Activated naive CD4-positive, alpha-beta T cell treated with anti-CD3 and anti-CD28 coated beads, Interleukin-2, amount 50 U/mL, for 72 hours (primary cell): ENCODE measurements at places on chromosomes 1 and 21.

DNA sequence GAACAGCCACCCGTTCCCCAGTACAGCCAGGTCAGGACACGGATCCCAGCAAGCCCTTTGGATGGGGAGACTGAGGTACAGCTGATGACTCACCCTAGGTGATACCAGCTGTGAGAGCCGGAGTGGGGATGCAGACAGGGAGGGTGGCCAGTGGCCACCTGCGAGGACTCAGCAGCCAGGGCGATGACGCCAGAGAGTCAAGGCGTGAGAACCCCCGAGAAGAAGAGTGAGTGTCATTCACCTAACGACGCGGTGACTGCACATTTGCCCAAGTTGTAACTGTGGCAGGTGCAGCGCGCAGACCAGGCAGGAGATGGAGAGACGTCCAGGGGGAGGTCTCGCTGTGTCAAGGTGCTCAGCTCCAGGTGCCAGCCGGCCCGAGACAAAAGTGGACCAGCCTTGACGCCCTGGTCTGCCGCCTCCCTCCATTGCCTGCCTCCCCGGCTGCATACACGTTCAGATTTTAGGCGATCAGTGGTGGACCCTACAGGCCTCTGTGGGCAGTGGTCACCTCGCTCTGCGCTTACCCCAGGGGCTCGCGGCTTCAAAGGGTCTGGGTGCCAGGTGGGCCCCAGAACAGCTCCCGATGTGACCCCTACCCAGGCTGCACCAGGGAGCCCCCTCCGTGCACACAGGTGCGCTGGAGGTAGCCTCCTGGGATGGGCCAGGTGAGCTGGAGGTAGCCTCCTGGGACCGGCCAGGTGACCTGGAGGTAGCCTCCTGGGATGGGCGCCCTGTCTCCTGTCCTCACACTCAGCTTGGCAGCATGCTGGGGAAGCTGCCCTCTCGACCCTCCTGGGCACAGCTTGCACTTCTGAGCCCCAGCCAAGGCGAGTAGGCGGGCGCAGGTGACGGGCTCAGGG is 11.9 kb downstream of the LRRC3 start:
- DNase-seq: no peak

DNA sequence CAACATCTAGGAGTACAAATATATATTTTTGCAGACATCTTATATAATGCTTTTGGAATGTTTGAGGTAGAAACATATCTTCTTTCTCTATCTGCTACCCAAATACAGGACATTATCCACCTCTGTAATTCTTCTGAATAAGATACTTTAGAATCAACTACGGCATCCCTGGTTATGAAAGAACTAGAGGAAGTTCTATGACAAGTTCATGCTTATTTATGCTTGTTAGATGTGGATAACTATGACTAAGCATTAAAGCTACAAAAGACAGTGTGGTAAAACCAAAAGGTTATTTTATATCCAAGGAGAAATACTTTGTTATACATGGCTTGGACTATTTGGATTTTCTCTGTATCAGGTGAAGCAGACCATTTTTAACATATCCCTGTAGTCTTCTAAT is 894.0 kb downstream of the KCNT2 start:
- no peak for DNase-seq

DNA sequence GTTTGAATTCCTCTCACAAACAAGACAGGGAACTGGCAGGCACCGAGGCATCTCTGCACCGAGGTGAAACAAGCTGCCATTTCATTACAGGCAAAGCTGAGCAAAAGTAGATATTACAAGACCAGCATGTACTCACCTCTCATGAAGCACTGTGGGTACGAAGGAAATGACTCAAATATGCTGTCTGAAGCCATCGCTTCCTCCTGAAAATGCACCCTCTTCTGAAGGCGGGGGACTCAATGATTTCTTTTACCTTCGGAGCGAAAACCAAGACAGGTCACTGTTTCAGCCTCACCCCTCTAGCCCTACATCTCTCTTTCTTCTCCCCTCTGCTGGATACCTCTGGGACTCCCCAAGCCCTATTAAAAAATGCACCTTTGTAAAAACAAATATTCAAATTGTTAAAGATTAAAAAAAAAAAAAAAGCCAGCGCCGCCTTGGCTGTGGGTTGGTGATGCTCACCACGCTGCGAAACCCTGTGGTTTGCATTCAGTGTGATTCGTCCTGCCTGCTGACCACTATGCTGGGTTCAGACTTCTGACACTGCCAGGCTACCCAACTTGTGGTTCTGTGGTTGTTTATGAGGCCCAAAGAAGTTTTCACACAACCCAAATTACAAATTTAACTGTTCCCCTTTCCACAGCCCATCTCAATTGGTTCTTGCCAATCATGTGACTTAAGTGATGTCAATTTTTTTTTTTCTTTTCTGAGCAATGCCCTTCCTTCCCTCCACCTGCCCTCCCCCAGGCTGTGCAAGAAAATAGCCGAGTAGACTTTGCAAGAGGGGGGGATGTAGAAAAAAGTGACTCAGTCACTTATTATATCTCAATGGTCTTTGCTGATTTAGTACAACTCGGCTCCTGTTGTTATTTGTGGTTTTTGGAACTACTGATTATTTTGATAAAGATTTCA is at the start of gene RUNX1:
TSS of gene RUNX1 (minus strand) at position 597 of the 912 bp plus-strand sequence.
- DNase-seq: peak; percentile 89

GRCh38 chr1:89277725-89278124 is 5.1 kb upstream of the GBP5 start:
- DNase-seq: no peak

DNA sequence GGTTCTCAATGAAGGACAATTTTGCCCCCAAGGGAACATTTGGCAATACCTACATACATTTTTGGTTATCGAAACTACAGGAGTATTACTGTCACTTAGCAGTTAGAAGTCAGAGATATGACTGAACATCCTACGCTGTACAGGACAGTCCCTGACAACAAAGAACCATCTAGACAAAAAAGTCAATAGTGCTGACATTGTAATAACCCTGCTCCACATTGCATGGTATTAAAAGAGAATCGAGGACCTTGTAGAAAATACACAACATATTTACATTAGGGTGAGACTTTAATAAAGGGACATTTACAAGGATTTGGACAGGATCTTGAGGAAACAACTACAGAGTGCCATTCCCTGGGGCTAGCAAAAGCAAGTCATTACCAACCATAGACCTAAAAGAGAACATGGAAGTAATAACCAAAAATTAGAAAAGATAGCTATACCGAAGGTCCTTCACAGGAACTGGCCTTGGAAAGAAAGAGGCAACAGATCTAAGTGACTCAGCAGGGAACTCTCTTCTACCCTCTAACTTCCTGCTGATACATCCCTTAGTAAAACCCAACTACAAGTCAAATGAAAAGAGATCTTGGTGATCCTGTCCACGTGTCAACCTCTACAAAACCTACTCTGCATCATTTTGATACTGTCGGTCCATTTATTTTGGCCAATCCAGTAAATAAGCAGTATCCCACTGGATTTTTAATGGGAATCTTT is 40.2 kb downstream of the ANGPTL3 start:
- DNase-seq: no peak

GRCh38 chr1:199931666-199932377 is 95.7 kb upstream of the NR5A2 start:
- DNase-seq: no peak

- DNase-seq: no peak
Observed at GRCh38 chr1:245825128-245825901, 670.5 kb downstream of the KIF26B start.

DNA sequence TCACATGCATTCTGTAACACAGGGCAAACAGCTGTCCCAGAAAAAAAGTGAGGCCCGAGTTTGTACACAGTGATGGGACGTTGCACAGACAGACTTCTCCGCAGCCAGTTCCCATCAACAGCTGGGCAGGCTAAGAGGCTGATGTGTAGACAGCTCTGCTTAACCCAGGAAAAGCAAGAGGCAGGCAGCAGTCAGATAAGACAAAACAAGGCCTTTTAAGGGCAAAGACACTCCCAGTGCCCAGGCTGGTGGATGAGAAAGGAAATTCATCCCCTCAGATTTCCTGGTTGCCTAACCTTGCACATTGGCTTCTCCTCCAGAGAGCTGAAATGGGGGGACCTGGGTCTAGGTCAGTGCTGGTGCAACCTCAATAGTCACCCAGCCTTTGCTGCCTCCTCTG is 17.2 kb upstream of the PHLDA3 start:
- DNase-seq: no peak

- no peak for DNase-seq
Observed at GRCh38 chr1:109112056-109112651, 1.8 kb upstream of the ELAPOR1 start.

GRCh38 chr21:39934895-39935294 is 67.7 kb downstream of the PCP4 start:
- no peak for DNase-seq

GRCh38 chr21:46253610-46254124 is 25.1 kb upstream of the LSS start:
- no peak for DNase-seq

GRCh38 chr1:100847361-100848082 is 47.1 kb downstream of the EXTL2 start:
- DNase-seq: no peak

DNA sequence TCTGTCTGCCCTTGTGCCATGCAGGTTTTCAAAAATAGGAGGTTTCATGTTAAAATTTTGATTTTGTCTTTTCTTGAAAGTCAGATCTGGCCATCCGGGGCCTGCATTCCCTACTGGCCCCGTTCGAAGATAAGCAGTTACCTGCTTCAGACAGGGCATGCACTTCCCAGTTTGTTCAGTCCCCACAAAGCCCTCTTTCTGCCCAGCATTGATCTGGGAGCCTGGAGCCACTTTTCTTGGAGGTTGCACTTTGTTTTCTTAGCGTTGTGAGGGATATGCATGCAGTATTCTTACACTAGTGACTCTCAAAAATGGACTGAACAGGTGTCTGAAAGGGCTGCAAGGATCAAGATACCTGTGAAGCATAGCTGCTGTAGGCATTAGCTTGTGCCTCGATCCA is 11.5 kb downstream of the MOV10 start:
- no peak for DNase-seq

DNA sequence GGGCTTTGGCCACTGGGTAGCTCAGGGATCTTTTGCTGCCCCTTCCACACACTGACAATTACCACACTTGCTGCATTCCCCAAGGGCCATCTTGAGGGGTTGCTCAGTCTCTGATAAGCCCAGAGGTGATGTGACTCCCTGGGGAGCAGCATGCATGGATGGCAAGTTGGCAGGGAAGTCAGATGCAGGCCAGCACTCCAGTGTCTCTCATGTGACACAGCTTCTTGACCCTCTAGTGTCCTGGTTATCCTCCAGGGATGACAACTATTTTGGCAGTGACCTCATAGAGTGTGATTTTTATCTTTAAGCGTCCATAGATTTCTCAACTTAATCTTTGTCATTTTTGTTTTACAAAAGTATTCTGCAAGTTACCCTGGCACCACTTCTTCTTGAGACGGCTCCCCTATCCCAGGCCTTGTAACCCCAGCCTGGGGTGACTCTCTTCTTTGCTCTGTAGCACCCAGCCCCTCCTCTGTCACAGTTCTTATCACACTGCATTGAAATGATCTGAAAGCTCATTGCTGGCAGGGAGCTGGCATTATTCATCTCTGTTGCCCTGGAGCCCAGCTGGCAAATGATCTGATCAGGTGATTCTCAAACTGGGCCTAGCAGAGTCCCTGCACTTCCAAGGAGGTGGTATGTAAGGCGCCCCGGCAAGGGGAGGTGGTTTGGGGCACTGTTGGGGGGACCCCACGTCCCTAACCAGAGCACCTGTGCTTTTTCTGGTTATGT is 72.6 kb downstream of the TENT5C start:
- no peak for DNase-seq

GRCh38 chr1:196891251-196891650 is 3.4 kb downstream of the CFHR4 start:
- DNase-seq: no peak

- DNase-seq: no peak
Observed at GRCh38 chr21:25565272-25566211, 41.7 kb downstream of the MRPL39 start.

DNA sequence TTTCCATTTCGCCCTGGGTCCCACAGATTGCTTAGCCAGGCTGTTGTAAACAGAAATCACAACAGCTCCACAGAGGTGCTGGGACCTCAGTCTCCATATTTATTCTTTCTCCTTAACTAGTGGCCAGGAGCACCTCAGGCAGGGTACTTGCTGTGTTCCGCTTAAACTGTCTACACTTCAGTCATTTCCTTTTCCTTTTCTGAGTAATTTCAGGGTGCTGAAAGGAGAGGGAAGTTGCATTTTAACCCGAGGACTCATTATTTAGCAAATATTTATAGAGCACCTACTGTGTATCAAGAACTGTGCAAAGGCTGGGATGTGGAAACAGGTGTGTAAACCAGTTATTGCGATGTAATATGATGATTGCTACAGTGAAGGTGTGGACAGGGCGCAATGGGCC is 41.9 kb downstream of the ACP6 start:
- no peak for DNase-seq

- DNase-seq: no peak
Observed at GRCh38 chr1:116794804-116795481, 40.7 kb downstream of the CD2 start.

- no peak for DNase-seq
Observed at GRCh38 chr1:81192647-81193642, 607.8 kb upstream of the ADGRL2 start.

DNA sequence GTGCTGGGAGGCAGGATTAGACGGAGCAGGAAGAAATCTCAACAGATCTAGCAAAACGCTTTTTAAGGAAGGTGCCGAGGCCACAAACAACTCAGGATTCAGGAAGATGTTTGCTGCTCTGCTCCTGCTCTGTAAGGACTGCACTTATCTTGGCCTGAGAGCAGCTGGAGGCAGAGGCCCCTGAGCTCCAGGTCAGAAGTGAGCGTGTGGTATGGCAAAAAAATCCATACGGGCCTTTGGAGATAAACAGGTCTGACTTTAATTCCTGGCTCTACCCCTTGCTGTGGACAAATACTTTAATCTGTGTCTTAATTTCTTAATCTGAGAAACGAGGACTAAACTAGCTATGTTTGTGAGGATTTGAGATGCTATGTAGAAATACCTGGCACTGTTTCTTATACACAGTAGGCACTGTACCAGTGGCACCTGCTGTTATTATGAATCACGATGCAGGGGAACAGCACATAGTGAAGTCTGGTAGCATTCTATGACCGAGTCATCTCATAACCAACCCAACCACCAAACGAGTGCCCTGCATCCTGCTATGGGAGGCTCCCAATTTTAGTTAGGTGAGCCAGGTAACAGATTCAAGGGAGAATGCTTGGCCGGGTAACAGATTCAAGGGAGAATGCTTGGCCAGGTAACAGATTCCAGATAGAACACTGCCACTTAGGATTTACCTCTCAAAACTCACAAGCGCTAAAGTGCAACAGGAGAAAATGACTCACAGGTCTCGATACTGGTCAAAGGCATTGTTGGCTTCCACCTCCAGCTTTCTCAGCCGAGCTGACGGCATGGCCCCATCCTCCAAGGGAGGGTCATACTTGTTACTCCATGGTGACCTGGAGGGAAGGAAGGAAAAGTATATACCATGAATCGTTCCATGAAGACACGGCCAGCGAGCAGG is 65.9 kb downstream of the SLC66A1 start:
- DNase-seq: no peak

- DNase-seq: no peak
Observed at GRCh38 chr1:196376630-196377328, 231.5 kb downstream of the KCNT2 start.

GRCh38 chr1:67755160-67755559 is 70.2 kb downstream of the GADD45A start:
- no peak for DNase-seq
